ENCODE measurements at places on chromosomes 1 and 21.

GRCh38 chr1:31866450-31867032 is 50.7 kb upstream of the SPOCD1 start:
- no peak for DNase-seq

- DNase-seq, result no peak
Measured at GRCh38 chr1:158731707-158732106, 11.2 kb upstream of the OR6K3 start.

DNA sequence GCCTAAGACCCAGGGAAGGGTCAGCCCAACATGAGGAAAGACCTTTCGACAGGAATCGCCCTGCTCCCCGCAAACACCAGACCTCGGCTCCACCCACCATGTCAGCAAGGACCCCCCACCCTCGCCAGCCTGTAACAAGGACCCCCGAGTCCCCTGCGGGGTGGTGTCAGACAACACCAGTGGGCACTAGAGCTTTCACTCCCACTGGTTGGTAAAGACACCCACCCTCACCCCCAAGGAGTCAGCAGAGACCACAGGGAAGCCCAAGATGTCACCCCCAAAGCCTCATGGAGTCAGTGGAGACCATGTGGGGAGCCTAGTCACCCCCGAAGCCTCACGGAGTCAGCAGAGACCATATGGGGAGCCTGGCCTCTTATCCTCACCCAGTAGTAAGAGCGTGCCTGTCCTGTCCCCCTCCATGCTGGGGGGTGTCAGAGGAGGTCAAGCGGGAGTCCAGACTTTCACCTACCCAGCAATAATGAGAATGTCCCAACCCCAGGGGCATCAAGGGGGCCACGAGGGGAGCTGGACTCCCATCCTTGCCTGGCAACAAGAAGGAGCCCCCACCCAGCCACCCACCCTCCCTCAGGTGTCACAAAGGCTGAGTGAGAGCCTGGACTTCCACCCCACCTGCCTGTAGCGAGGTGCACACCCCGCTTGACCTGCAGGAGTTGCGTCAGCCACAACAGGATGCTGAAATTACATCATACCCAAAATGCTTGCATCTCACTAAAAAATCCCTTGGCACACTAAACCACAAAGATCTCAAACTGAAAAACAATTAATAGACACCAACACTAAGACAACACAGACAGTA is 24.8 kb downstream of the SLC19A1 start:
- DNase-seq, result no peak

- DNase-seq, result no peak
Measured at GRCh38 chr1:208273386-208274017, 29.3 kb upstream of the PLXNA2 start.

DNA sequence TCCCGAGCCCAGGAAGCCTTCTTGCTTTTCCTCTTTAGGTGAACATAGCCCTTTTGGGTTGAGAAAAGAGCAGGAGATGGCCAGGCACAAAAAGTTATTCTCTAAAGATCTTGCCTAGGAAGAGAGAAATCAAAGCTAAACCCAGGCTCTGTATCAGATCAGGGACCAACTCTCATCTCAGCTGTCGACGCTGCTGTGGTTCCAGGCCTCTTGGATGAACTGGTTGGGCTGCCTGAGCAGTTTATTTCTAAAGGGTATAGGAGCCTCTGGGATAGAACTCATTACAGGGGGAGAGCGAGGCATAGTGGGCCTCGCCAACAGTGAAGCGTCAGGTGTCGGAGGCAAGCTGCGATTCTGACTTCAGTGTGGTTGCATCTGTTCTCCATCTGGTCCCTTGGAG is 82.6 kb upstream of the F3 start:
- DNase-seq, result no peak

DNA sequence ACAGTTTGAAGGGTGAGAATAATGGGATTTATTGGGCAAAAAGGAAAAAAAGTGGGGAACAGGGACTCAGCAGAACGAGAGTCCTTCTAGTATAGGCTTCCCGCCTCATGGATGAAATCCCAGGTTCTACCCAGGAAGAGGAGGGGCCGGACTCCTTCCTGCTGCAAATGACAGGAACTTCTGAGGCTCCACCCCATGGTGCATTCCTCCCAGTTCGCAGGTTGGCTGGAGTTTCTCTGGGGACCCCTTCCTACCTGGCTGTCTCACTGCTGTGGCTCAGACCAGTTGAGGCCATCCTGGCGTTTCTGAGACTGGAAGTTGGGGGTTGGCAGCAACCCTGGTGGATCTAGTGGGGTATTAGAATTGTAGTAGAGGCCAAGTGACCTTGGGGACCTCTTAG is 27.5 kb downstream of the CNIH3 start:
- DNase-seq, result no peak

- peak; percentile 91 for DNase-seq
Measured at GRCh38 chr1:17239420-17239819, 9.5 kb upstream of the PADI3 start.

- no peak for DNase-seq
Measured at GRCh38 chr1:112040891-112041740, 51.6 kb upstream of the KCND3 start.

DNA sequence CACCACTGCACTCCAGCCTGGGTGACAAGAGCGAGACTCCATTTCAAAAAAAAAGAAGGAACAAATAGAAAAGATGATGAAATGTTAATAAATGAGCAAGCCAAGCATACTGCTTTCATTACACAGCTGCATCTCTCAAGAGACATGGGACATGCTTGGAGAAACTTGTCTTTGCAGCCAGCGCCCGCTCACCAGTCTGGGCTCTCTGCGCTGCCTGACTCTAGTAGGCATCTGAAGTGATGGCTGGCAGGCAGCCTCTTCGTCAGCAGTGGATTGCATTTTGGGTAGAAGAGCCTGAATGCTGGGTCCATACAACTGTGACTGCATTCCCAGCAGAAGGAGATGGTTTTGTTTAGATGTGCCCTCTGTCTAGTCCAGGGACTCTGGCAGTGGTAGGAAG is 48.0 kb downstream of the IL6R start:
- no peak for DNase-seq

- DNase-seq, result no peak
Measured at GRCh38 chr1:152024223-152024622, 12.6 kb downstream of the S100A11 start.

DNA sequence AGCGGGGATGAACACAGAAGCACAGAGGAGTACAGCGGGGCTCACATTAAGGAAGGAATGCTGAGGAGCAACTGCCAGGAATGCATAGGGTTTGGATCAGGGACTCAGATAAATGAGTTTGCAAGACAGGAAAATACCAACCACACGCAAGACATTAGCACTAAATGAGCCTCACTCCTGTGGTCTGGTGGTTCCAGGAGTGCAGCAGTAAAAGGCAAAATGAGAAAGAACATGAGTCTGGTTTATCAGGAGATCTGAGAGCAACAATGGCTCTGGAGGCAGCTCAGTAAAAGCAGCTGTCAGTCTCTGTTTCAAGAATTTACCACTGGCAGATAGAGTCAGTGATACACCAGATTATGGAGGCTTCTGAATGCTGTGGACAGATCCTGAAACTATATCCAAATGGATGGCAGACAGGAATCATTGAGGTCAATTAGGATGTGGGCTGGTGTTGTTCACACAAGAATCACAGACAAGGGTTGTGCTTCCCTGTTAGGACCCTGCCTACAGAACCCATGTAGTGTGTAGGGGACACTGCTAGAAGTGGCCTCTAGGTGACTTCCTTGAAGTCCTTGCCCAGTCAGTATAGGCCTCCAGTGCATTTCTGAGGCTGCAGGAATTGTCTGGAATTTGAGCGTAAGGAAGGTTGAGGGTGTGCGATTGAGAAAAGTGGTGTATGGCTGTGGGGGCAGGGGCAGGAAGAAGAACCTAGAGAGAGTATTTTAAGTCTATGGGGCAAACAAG is 50.3 kb downstream of the CASQ2 start:
- DNase-seq, result no peak

- DNase-seq, result no peak
Measured at GRCh38 chr1:83691953-83692500, 306.9 kb downstream of the TTLL7 start.

DNA sequence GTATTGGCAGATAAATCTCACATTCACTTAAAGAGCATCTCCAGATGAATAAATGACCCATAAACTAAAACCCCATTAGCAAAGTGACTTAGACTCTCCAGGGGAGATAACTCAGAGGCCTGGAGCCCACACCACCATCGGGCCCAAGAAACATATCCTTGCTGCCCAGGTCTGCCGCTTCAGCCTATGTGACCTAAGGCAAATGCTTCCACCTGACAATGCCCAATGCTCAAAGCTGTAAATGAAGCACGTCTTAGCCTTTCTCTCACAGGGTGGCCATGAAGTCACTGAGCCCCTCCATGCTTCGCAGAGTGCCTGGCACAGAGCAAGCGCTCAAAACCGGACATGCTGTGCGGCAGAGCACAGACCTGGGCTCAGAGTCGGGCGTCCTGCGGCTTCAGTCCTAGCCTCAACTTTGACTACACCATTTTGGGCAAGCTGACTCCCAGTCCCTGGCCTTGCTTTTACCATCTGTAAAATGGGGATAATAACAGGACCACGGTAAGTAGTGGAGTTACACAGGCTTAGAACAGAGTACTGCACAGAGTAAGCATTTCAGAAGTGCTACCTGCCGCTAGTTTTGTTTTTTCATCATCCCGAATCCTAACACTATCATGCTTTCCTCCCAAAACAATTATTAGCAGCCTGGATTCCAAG is 23.7 kb downstream of the NOL9 start:
- DNase-seq, result no peak

DNA sequence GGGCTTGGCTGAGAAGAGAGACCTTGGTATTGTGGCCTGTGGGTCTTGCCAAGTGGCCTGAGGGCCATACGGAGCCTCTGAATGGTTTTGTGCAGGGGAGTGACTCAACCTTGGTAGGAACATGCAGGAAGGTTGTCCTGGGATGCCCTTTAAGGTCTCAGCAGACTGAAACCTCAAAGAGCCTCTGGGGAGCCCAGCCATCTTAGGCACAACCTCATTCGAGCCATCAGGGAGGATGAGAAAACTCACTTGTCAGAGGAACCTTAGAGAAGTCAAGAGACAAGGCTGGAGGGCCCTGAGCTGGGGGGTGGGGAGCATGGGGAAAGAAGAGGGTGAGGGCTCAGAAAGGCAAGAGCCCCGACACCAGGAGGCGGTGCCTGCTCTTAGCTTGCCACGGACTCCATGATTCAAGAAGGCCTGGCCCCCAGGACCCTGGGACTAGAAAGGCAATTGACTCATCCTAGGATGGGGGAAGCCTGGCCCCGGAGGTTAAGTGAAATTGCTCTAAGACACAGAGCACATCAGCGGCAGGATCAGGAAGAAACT is 13.0 kb downstream of the IFI6 start:
- DNase-seq, result no peak

DNA sequence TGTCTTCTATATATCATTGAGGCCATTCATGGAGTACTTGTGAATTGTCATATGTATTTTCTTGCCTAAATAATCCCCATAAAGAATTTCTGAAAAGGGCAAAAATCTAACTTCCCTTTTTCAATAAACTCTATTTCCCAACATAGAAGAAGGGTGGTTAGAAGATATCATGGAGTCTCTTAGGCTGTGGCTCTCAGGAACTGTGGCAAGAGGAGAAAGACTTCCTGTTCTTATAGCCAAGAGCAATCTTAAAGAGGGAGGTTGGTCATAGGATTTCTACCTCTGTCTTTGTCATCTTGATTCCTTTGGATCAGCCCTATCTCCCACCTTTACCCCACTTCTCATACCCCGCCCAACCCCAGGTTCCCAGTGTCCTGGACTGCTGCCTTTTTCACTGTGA is 175.8 kb downstream of the TYW3 start:
- no peak for DNase-seq

DNA sequence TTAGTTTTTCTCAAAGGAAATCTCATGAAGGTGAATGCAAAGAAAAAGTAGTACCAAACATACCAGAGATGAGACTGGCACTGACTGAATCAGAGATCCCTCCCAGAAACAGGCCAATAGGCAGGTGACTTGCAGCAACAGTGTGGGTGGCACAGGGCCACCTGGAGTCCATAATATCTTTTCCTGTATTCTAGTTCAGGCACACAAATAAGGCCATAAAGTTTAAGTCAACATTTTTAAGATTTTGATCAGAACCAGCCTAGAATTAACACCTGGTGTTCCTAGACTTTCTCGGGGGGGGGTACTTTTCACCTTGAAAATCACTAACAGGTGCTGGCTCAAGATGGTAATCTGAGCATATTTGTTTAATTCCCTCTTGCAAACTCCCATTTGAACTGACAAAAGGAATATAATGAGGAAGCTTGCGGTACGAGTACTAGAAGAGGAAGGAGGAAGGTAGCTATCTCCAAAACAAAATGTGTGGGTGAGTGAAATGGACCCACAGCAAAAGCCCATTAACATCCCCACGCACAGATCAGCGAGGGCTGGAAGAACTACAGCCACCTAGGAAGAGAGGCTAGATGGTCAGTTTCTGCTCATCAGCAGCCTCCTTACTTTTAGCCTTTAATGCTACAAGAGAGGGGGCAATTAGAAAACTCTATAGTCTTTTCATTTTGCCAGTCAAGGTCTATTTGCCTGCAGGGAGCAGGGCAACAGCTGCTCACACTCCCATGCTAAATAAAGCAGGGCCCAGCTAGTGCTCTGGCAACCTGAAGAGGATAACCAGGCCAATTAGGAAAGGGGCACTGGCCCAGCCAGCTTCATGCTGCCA is 18.9 kb downstream of the SDE2 start:
- no peak for DNase-seq

GRCh38 chr1:156160743-156161171 is 7.4 kb downstream of the SEMA4A start:
- no peak for DNase-seq

- no peak for DNase-seq
Measured at GRCh38 chr1:108634521-108634920, 26.4 kb downstream of the HENMT1 start.

GRCh38 chr1:205656236-205656635 is 24.1 kb downstream of the SLC45A3 start:
- no peak for DNase-seq

- no peak for DNase-seq
Measured at GRCh38 chr1:157033357-157033876, 12.1 kb downstream of the ARHGEF11 start.
